CD4-positive, alpha-beta T cell treated with Interleukin-6 at 100 ng/mL for 8 hours (primary cell): ENCODE measurements at places on chromosomes 3 and 15.
A peak's percentile ranks its signal among the peaks of the same experiment; 100 is the strongest.

- DNase-seq: peak; percentile 87
Observed at GRCh38 chr3:58008141-58009025, at the start of gene FLNB. TSS of gene FLNB (plus strand) at chr3:58008422. CDS start at chr3:58008565, 143 bp downstream.

GRCh38 chr3:161305095-161305991 is 66.0 kb downstream of the SPTSSB start:
- peak; percentile 9 for DNase-seq

- DNase-seq: no peak
Observed at GRCh38 chr3:30633718-30634117, 27.3 kb downstream of the TGFBR2 start.

DNA sequence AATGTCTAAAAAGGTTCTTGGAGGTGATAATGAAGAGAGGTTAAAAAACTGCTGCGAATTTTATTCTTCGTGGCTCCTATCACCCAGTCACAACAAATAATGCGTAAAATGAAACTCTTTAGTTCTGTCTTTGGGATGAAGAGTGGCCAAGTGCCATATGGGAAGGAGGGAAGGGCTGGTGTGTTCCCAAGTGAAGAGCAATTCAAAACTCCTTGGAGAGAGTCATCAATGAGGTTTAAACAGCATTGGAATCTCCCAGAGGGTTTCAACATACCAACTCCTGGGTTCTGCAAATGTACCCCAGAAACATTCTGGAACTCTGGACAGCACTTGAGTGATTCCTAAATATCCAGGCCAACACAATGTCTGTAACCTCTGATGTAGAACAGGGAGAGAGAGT is 45.3 kb downstream of the SLCO3A1 start:
- no peak for DNase-seq

DNA sequence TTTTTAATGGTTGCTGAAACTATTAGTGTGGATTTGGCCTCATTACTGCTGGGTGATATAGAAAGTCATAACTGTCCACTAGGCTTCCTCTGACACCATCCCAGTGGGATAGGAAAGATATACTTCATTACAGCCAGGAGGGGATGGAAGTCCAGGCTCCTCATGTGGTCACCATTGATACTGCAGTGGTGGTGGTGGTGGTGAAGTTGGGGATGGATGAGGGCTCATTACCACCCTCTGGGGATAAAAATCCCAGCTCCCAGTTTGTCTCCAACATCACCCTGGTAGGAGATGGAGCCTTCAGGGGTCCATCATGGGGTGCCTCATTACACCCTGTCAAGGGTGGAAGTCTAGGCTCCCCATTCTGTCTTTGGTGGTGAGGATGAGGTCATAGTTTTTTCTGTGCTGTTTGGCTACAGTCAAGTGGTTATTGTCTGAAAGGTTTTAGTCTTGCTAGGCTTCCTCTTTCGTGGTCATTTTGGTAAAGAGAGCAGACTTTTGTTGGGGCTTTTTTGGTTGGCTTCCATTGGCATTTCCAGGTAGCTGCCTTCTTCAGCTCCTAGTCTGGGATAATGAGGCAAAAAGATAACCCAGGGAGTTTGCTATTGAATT is 30.1 kb upstream of the FILIP1L start:
- no peak for DNase-seq

GRCh38 chr3:143697975-143698374 is 150.3 kb downstream of the SLC9A9 start:
- DNase-seq: no peak

DNA sequence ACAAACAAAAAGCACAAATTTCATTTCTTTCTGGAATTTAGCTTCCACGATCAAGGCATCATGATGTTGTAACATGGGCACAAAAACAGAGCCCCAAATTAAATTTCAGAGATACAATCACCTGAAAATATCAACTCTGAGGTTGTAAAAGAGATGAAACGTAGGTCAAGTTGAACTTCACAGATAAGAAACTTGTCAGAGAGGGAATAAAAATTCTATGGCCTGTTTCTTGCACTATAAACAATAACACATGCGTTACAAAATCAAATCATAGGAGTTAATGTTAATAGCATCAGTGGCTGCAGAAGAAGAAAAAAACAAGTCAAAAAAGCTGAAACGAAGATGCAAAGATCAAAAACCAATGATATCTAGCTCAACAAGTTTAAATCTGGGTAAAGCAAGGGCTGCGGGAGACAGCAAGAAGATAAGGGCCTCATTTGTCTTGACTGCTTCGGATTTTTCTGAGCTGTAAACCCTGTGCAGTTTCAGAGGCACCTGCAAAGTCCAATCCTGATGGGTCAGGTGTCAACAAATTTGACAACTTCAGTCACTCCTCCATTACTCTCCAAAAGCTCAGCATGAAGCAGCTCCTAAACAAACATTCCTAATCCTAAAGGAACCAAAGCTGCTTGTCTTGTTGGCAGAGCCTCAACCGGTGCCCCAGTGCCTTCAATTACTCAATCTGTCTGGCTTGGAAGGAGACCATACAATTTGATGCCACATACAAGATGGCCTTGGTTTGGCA is 219.8 kb downstream of the STT3B start:
- DNase-seq: no peak

DNA sequence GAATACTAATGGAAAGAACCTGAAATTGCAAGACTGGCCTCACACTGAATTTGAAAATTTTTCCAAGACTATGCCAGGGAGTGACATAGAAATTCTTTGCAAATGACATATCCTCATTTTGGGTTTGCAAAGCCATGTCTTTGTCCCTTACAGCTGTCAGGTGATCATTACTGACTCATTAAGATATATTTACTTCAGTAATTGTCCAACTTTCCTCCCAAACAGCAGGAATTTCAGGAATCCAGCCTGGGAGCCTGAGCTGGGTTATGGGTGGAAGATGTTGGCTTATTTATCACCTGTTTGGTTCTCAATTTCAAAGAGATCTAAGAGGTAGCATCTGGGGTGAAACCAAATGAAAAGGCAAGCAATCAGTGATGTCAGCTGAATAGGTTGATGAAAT is 111.6 kb upstream of the ACP3 start:
- no peak for DNase-seq

DNA sequence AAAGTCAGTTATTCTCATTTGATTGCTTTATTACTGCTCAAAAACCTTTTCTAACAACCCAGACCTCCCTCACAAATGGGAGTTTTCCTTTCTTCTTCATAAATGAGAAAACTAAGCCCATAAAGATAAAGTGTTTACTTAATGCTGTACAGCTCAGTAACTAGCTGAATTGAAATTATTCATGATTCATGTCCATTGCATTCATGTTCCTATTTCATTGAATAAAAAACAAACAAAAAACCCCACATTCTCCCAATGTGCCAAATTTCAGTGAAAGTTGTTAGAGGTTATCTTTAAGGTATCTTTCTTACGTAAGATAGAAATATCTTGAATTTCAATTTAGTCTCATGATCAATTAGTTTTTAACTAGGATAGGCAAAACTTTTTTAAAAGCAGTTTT is 2.8 kb downstream of the PLSCR2 start:
- DNase-seq: no peak

DNA sequence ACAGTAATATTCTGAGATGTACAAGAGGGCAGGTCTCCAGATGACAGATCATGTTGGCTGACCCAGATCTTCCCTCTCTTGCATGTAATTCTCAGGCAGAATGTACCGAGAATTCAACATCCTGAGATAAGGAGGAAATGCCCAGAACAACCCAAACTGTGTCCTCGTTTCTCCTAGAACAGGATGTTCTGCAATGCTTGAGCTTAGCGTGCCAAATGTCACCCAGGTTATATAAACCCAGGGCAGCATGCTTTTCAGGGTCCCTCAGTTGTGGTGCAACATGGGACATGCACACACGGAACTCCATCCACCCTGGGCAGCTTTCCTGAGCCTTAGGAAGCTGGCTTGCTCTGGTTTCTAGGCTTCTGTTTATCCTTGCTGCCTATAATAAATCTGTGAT is 102.1 kb upstream of the CMC1 start:
- no peak for DNase-seq

DNA sequence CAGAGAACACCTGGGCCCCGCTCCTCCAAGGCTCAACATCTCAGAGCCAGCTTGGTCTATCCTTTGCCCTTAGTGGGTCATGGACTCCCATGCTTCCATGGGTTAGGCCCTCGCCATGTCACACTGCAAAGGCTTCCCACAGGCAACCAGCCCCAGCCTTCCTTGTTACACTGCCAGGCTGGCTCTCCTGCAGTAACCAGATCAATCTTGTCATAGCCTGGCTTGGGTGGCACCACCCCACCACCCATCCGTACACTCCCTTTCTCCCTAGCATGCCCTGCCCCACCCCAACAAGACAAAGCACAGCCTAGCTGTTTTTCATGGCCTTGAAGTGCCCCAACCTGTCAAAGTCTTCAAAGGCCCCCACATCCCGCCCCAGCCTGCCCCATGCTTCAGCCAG is 30.5 kb downstream of the CA12 start:
- DNase-seq: no peak

DNA sequence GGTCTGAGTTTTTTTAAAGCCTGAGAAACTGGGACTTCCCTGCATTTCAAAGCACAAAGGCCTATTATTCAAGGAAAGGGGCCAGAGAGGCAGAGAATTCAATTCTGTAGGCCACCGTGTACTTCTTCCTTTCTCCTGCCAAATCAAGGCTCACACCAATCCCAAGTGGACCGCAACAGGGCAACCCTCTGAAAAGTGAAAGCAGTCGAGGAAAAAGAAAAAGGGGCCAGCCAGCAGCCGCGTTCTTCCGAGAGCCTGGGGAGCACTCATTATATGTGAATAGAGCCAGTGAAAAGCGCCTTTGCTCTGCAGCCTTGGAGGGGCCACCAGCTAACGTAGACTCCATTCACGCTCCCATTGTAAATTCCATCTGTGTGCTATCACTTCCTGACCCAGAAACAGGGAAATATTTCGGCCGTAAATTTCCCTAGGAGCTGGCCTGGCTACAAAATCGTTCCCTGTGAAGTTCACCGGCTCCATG is 45.9 kb upstream of the THUMPD3 start:
- DNase-seq: no peak

- DNase-seq: no peak
Observed at GRCh38 chr3:1439395-1439794, 346.6 kb downstream of the CNTN6 start.

- DNase-seq: no peak
Observed at GRCh38 chr3:142894493-142894892, 5.6 kb upstream of the PCOLCE2 start.

DNA sequence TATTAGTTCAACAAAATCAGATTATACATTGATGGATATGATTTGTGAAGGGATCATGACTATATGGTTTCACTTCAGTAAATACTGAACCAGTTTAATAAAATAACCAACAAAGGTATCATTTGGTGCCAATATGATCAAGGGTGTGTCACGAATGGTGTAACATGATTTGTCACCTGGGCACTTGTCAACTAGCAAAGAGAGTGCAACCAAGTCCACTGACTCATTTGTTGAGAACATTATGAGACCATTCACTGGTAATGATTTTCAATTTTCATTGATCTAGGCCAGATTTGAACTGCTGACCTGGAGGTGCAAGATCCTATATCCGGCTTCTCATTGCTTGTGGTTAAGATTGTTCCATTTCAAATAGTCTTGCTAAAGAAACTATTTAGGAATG is 1037.9 kb downstream of the ROBO2 start:
- DNase-seq: no peak

GRCh38 chr3:21665444-21666100 is 85.4 kb downstream of the ZNF385D start:
- DNase-seq: no peak

DNA sequence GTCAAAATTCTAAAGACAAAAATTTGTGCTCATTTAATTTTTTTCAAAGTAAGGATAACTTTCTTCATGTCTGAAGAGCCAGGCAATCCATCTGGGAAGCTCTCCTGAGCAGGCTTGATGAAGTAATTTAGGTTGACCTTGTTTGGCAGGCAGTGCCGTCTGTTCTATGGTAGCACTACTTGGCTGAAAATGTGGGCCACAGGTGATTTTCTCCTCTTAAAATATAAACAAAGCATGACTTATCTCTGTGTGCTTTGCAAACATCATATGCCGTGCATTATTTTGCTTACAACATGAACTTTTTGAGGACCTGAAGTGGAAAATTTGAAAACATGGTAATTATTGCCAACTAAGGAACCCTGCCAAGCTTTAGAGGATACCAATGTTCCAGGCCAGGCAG is 143.2 kb downstream of the RAP2B start:
- no peak for DNase-seq

DNA sequence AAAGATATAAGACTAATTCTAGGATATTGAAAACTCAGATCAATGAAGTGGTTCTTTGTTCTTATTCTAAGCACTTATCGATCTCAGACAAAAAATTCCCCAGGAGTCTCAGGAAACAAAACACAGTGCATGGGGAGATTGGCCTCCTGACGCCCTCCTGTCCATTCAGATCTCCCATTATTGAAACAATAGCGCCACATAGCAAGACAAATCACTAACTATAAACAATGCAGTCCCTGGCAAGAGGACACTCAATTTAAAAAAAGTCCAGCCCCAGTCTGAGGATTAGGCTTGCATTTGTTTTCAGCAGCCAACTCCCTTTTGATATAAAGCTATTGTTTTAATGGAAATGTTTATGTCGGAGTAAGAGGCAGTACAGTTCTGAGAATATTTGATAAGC is 528.2 kb downstream of the GABRG3 start:
- DNase-seq: no peak

DNA sequence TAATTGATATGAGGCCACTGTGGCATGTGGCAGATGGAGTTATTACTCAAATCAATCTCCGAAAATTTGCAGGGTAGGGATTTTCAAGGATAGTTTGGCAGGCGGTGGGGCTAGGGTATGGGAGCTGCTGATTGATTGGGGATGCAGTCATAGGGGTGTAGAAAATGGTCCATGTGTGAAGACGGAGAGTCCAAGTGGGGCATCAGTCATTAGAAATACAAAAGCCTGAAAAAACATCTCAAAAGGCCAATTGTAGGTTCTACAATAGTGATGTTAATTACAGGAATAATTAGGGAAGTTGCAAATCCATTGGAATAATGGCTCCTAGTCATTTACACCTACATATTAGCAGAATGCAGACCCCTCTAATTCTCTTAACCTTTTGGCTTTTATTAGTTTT is 4.9 kb downstream of the LEKR1 start:
- DNase-seq: no peak

- no peak for DNase-seq
Observed at GRCh38 chr3:193673845-193674244, 80.8 kb downstream of the OPA1 start.

- DNase-seq: no peak
Observed at GRCh38 chr3:64932666-64933342, 245.0 kb upstream of the ADAMTS9 start.

- DNase-seq: no peak
Observed at GRCh38 chr15:26242565-26243071, 379.5 kb upstream of the ATP10A start.

DNA sequence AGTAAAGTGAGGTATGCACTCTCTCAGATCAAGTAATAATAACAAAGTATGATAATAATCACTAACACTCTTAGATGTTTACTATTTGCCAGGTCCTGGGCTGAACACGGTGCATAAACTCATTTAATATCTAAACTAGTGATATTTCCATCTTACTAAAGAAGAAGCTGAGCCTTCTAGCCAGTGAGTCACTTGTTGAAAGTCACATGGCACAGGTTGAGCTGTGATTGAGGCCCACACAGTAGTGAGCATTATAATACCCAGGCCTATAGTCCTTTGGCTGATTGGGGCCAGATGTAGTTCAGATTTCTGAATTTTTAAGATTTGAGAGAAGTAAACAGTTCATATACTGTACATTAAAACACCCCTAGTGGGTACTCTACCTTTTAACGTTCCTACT is 93.2 kb upstream of the CCDC80 start:
- no peak for DNase-seq
